ENCODE measurements at places on chromosomes 16 and 17. TPM values are rescaled to one million over a fixed set of nuclear protein-coding genes. Genes with fewer than 3 reads are reported as not detected.

The UMOD gene
- total RNA-seq = not detected

The MT1F gene
- total RNA-seq = 2.1 TPM

The HOXB9 gene
- total RNA-seq = not detected

The RPL23 gene
- 821 TPM for total RNA-seq

The MTSS2 gene
- 56.5 TPM for total RNA-seq

The ANKRD40CL gene
- 0.36 TPM for total RNA-seq

The BPTF gene
- 59.7 TPM for total RNA-seq

- peak; percentile 54 for DNase-seq
Measured at GRCh38 chr16:2787406-2787805, at the start of gene PRSS33. Gene PRSS33 (minus strand): TSS chr16:2787560. CDS start chr16:2786547, 1,013 bp downstream.

GRCh38 chr17:65139101-65139764 lies 2.1 kb downstream of the RGS9 start:
- no peak for DNase-seq

DNA sequence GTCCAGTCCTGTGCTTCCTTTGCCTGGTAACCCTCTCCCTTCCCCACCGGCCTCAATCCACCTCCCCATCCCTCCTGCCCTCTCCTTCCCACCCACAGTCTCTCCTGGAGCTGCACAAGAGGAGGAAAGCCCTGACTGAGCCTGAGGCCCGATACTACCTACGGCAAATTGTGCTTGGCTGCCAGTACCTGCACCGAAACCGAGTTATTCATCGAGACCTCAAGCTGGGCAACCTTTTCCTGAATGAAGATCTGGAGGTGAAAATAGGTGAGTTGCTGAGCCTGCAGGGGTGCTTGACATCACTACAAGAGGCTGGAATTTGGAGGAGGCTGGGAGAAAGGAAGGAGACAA lies 1.3 kb downstream of the PLK1 start:
- no peak for DNase-seq

DNA sequence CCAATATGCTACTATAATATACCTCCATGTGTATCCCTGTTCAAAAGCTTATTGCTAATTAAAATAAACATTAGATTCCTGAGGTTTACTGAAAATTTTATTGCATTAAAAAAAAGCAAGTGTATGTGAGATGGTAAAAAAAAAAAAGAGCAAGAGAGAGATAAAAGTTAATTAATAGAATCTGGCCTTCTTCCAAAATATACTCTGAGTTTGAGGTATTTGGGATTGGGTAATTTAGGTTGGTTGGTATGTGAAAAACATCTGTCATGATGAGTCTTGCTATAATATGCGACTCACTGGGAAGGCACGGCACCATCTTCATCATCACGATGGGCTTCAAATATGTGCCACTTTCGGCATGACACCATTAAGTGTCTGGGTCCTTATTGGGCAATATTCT lies 711.1 kb upstream of the SOX9 start:
- peak; percentile 76 for DNase-seq

DNA sequence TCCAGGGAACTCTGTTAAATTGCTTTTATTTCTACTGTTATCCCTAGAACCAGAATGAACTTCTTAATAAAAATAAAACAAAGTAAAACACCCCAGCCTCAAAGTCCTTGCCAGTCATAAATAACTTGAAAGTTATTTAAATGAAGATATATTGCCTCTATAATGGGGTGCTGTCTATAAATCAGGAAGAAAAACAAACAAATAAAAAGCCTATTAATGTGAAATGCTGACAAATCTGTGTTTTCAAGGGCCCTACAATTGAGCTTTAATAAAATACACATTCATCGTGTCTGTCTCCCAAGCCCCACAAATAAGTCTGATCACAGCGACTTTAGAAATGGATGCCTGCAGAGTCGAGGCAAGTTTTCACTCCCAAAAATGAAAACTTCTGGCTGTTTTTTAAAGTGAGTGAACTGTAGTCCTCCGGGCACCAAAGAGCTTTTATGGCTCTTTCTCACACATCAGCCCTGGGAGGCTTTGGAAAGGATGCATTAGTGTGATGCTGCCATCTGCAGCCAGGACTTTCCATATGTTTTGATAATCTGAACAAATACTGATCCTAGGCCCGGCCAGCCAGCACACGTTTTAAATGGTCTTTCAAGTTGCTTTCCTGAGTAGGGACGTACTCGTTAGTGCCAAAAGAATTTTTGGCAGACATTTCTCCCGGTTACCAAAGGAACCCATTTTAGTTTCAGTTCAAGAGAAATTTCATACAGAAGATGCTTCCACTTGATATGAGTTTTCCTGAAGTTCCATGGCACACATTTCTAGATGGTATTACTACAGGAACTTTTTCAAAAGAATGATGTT lies 16.3 kb downstream of the NACA2 start:
- peak; percentile 74 for DNase-seq

DNA sequence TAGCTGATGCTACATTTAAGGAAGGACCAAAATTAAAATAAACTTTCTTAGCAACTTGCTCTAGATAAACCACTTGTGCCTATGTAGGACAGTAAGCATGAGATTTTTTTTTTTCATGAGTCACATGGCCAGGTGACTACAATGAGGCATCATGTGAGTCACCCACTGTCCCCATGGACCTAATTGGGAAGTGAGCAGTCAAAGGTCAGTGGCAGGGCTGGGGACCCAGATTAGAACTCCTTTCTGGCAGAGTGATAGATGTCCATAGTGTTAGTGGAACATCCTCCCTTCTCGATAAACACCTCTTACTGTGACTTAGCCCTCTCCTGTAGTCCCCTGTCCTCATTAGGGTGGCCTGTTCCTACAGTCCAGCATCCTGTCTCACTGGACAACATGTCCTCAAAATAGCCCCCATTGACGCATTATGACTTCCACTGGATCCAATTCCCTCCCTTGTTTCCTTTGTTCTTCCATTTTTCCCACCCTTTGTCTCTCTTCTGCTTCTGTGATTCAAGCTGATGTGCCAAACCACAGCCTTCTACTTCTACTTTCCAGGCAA lies 12.4 kb downstream of the ITGB3 start:
- DNase-seq = no peak

DNA sequence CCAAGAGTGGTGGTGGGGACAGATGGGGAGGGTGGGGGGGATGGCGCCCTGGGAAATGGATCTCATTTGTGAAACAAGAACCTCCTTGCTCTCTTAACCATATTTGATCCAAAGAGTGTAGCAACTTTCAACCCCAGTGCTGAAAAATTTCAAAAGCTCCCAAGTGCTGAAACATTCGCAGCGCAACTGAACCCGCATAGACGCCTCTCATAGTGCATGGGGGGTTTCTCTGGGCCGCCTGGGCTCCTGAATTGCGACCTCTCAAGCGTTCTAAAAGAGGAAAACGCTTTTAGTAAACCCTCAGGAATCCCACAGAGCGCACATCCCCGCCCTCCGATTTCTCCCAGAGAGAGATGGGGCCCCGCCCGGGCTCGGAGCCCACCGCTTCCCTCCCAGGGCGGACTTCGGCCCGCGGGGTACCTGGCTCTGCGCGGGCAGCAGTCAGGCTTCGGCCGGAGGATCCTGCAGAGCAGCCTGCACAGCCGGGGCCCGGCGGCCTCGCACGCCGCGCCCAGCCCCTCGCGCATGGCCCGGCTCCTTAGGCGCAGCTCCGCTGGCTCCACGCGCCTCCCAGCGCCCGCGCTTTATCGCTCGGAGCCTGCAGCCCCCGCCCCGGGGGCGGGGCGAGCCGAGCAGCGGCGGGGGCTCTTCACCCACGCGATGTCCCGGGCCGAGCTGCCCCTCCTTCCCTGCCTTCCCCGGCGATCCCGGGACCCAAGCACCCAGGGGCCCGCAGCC lies 7.0 kb downstream of the NOS2 start:
- DNase-seq = peak; percentile 86

- no peak for DNase-seq
Measured at GRCh38 chr17:72795941-72796340, 296.5 kb downstream of the SLC39A11 start.

- DNase-seq = peak; percentile 86
Measured at GRCh38 chr16:75761108-75761507, 34.8 kb upstream of the CPHXL start.

GRCh38 chr16:63981639-63982038 lies 1140.2 kb downstream of the CDH11 start:
- no peak for DNase-seq

- no peak for DNase-seq
Measured at GRCh38 chr17:48625495-48626244, 488 bp downstream of the HOXB9 start.

GRCh38 chr17:74449306-74449705 lies 17.1 kb upstream of the CD300A start:
- peak; percentile 55 for DNase-seq

DNA sequence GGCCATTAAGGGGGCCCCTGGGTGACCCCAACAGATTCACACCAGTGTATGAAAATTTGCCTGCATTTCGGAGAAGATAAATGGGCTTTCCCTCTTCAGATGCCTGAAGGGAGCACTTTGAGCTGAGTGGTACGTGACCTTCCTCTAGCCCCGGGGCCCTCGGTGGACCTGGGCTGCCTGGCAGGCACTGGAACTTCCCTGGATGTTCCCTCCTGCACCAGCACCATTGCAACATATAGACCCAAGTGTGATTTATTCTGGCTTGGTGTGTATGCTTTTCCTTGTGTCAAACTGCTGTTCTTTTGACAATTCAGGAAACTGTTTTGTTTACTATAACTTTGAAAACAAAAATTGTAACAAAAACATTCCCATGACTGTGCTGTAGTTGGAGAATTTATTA lies 93.8 kb downstream of the TNFRSF13B start:
- peak; percentile 62 for DNase-seq

DNA sequence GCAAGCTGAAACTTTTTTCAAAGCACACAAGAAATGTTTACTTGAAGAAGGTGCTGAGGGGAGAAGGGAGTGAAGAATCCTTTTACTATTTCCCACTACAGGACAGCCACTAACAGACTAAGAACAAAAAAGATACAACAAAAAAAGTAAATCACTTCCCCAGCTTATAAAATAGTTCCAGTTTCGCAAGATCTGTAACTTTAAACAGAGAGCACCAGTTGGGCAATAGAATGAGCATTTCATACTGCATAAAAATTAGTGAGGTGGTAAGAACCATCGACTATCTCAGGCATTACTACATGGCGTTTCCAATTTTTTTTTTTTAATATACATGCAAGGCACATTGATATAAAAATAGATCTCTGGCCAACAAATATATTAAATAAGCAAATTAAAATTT lies 11.1 kb downstream of the CRYBA1 start:
- no peak for DNase-seq

- no peak for DNase-seq
Measured at GRCh38 chr16:48459167-48459566, 74.0 kb upstream of the SIAH1 start.

- no peak for DNase-seq
Measured at GRCh38 chr17:78640700-78641099, 63.5 kb upstream of the DNAH17 start.

- no peak for DNase-seq
Measured at GRCh38 chr17:50326831-50327364, 19.0 kb upstream of the XYLT2 start.

DNA sequence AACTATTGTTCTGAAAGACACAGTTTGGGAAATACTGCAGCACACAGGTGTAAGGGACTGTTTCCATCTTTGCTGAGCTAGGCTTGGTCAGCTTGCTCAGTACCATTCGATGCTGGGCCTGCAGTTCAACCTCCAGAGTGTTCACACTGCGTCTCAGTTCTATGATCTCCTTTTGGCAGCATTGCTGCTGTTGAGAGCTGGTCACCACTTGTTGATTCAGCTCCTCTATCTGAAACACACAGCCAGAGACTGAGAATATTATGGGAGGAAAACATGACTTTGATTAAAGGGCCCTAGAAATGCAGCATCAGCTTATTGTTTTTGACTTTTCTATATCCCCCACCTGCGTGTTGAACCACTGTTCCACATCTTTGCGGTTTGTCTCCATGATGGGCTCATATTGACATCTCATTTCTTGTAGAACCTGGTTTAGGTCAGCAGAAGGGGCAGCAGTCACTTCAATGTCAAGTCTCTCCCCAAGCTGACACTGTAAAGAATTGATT lies 4.6 kb downstream of the KRT39 start:
- DNase-seq = no peak

DNA sequence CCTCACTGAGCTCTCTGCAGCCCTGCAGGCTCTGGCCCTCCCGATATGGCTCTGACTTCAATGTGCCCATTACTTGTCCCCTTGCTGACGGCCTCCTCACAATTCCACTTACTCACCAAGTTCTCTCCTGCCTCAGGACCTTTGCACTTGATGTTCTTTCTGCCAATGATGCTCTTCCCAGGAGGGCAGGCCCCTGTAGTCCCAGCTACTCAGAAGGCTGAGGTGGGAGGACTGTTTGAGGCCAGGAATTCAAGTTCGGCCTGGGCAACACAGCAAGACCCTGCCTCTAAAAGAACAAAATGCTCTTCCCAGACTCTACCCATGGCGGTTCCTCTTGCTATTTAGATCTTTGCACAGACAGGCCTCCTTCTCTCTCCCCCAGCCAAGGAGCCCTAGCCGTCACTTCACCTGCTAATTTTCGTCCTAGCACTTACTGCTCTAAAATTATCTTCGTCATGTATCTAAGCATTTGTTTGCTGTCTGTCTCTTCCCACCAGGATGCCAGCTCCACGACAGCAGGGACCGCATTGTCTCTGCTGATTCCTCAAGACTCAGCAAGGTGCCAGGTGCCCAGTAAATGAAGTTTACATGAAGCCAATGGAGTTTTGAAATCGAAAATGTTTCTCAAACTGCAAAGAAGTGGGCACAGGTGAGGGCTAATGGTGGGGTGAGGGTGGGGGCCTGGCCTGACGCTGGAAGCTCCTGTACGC lies 626 bp upstream of the RAI1 start:
- DNase-seq = no peak

DNA sequence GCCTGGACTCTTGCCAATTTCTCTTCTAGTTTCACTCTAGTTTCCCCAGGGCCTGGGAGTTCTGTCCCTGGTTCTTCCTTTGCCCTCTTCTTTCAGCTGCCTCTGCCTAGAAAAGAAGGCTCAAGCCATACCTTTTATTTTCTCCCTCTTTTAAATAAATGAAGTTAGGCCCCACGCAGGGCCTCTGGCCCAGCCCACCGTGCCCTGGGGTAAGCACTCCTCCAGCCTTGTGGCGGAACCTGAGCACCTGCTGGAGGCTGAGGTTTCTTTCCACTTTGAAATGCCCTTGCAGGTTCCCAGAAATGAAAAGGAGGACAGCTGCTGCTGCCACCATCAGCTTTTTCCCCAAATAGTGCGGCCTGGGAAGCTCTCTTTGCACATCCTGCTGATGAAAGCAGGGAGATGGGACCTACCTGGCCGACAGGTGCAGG lies 139.4 kb downstream of the CCDC182 start:
- DNase-seq = peak; percentile 86

- no peak for DNase-seq
Measured at GRCh38 chr17:29368161-29368560, 22.0 kb upstream of the TAOK1 start.

- DNase-seq = peak; percentile 80
Measured at GRCh38 chr17:39688475-39688835, 598 bp upstream of the PGAP3 start.

- DNase-seq = no peak
Measured at GRCh38 chr16:68319185-68319908, 8.5 kb downstream of the PRMT7 start.
